ENCODE measurements at places on chromosomes 13 and 19. TPM values are rescaled to one million over a fixed set of nuclear protein-coding genes. Genes with fewer than 3 reads are reported as not detected.

- DNase-seq = no peak
- no peak overlapping the region for H3K4me3 ChIP-seq
- H3K4me1 ChIP-seq = no peaks in the 10 kb centered on the region
- H3K36me3 ChIP-seq = no peaks in the 10 kb centered on the region
Observed at GRCh38 chr13:23680845-23681669, 110.8 kb downstream of the TNFRSF19 start.

- no peak for DNase-seq
- no peaks in the 10 kb centered on the region for H3K27me3 ChIP-seq
- no peak overlapping the region for H3K27ac ChIP-seq
- H3K36me3 ChIP-seq = no peaks in the 10 kb centered on the region
- no peaks in the 10 kb centered on the region for H3K4me1 ChIP-seq
Observed at GRCh38 chr19:4297901-4298809, 4.0 kb downstream of the TMIGD2 start.

Gene TJP3
- total RNA-seq = 12.6 TPM

GRCh38 chr13:44188257-44188656, 185.4 kb upstream of the SERP2 start:
- H3K36me3 ChIP-seq = no peaks in the 10 kb centered on the region
- peaks cover 2% of the 10 kb centered on the region for H3K4me1 ChIP-seq
- DNase-seq = no peak
- no peak overlapping the region for H3K4me3 ChIP-seq
- no peak overlapping the region for H3K27ac ChIP-seq

DNA sequence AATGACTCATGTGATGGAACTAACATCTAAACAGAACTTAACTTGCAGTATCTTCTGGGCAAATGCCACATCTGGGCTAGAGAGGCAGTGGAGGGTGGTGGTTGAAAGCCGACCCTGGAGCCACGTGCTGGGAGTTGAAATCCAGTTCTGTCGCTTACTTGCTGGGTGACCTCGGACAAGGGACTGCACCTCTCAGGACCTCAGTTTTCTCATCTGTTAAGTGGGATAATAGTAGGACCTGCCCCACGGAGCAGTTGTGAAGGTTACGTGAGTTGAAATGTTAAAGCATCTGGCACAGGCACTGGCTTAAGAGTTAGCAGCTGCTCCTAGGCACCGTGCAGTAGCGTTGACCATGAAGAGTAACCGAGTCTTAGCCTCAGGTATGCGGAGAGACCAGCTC, 76.1 kb downstream of the SIPA1L3 start:
- no peak overlapping the region for H3K4me3 ChIP-seq
- H3K36me3 ChIP-seq = no peaks in the 10 kb centered on the region
- no peak overlapping the region for H3K27ac ChIP-seq

DNA sequence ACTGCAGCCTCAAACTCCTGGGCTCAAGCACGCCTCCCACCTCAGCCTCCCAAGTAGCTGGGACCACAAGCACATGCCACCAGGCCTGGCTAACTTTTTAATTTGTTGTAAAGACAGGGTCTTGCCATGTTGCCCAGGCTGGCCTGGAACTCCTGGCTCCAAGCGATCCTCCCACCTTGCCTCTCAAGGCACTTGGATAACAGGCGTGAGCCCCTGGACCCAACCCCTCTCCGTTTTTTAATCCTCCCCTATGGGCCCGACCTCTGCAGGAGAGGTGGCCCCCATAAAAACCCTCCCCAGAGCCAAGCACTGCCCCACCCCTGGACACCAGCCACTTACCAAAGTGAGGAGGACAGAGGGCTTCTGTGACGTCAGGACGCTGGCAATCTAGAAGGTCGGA, 28.6 kb downstream of the PEPD start:
- H3K36me3 ChIP-seq = peaks cover 22% of the 10 kb centered on the region
- H3K4me3 ChIP-seq = no peak overlapping the region
- DNase-seq = no peak
- no peak overlapping the region for H3K27ac ChIP-seq

Gene GRK1
- not detected for total RNA-seq

DNA sequence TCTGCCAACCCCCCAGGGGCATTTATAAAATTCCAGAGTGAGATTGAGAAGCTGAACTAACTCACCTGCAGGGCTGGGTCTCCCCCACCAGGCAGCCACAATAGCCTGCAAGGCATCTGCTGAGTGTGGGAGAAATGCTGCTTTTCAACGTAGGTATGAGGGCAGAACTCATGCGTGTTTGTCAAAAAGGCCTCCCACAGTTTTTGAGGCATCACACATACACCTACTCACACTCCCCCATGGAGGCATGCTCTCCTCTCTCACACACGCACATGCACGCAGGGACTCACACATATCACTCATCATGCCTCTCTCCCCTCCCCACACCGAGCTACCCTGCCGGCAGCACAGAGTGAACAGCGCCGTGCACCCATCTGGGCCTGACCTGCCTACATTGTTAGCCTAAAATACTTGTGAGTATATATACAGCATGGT, 390.5 kb downstream of the FGF9 start:
- H3K4me3 ChIP-seq = no peak overlapping the region
- DNase-seq = no peak
- H3K4me1 ChIP-seq = no peaks in the 10 kb centered on the region
- no peak overlapping the region for H3K27ac ChIP-seq
- H3K36me3 ChIP-seq = no peaks in the 10 kb centered on the region

Gene CGB2
- not detected for total RNA-seq

Gene ZIK1
- total RNA-seq = 0.53 TPM

GRCh38 chr19:33674626-33675367, 53.0 kb downstream of the CHST8 start:
- no peak overlapping the region for H3K27ac ChIP-seq
- H3K4me3 ChIP-seq = no peak overlapping the region
- no peak for DNase-seq
- no peaks in the 10 kb centered on the region for H3K4me1 ChIP-seq
- H3K36me3 ChIP-seq = no peaks in the 10 kb centered on the region

Gene GSX1
- not detected for total RNA-seq

- H3K27me3 ChIP-seq = no peaks in the 10 kb centered on the region
- H3K36me3 ChIP-seq = no peaks in the 10 kb centered on the region
- no peak for DNase-seq
- H3K4me3 ChIP-seq = peak within 1 kb of the TSS; percentile 82
Observed at GRCh38 chr13:46896341-46897137, at the start of gene HTR2A. Gene HTR2A (minus strand): TSS chr13:46897053. CDS start chr13:46895906, 1,147 bp downstream.

- peaks cover 20% of the 10 kb centered on the region for H3K4me1 ChIP-seq
- no peak for DNase-seq
- no peak overlapping the region for H3K27ac ChIP-seq
- H3K36me3 ChIP-seq = peaks cover 24% of the 10 kb centered on the region
- H3K27me3 ChIP-seq = no peaks in the 10 kb centered on the region
Observed at GRCh38 chr19:58516964-58517833, 2.4 kb downstream of the ZBTB45 start.

GRCh38 chr19:17336872-17337674, at the start of gene GTPBP3:
Gene GTPBP3 (plus strand): TSS chr19:17337553. CDS start chr19:17337612, 59 bp downstream.
- peaks cover 15% of the 10 kb centered on the region for H3K4me1 ChIP-seq
- no peaks in the 10 kb centered on the region for H3K27me3 ChIP-seq
- DNase-seq = peak; percentile 97
- peak within 1 kb of the TSS; percentile 91 for H3K27ac ChIP-seq
- H3K4me3 ChIP-seq = peak within 1 kb of the TSS; percentile 84

Gene S1PR2
- total RNA-seq = 24.3 TPM

Gene MEIS3
- 28.6 TPM for total RNA-seq

Gene CAPN12
- not detected for total RNA-seq

DNA sequence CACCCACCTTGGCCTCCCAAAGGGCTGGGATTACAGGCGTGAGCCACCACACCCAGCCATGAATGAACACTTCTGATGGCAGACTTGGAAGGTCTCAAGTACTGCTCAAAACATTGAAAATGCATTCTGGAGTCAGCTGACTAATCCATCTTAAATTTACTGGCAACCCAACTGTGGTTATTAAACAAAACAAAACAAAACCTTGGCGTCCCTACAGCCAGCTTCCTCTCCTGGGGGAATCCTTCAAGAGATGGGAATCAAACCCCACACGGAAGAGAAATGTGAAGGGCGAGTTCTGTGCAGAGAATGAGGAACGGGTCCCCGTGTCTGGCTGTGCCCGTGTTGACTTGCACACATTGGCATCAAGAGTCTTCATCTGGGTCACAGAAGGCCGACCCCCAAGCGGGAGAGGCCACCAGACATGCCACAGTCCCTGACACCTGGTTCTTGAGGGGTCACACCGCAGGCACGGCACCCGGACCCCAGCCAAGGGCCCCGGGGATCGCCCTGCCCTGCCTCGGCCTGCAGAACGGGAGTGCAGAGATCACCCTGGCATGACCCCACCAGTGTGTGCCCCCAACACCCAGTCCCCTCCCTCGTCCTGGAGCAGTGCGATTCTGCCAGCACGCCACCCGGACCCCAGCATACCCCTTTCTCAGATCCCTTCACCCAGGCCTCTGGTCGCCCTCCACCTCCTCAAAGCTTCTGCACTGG, 3.2 kb downstream of the MAP2K2 start:
- no peak for DNase-seq
- peaks cover 16% of the 10 kb centered on the region for H3K4me1 ChIP-seq
- no peak overlapping the region for H3K27ac ChIP-seq
- H3K27me3 ChIP-seq = no peaks in the 10 kb centered on the region

- H3K36me3 ChIP-seq = peaks cover 11% of the 10 kb centered on the region
- H3K4me3 ChIP-seq = no peak overlapping the region
- H3K27ac ChIP-seq = peak overlapping the region; percentile 99
Observed at GRCh38 chr19:16073988-16074387, 2.3 kb upstream of the TPM4 start.
